ENCODE measurements at places on chromosomes 12 and 14. TPM values are rescaled to one million over a fixed set of nuclear protein-coding genes. Genes with fewer than 3 reads are reported as not detected.

DNA sequence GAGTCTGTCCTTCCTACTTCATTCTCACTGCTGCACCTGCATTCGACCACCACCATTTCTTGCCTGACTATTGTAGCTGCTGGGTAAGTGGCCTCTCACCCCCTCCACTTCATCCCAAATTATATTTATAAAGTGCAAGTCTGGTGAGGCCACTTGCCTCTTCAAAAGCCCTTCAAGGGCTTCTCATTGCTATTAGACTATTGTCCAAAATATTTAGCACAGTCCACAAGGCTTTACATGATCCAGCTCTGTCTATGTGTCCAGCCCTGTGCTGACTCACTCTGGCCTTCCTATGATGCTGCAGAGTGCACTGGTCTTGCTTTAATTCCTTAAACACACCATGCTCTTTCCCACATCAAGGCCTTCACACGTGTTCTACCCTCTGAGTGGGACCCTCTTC is 46.0 kb downstream of the PAH start:
- no peak for DNase-seq

DNA sequence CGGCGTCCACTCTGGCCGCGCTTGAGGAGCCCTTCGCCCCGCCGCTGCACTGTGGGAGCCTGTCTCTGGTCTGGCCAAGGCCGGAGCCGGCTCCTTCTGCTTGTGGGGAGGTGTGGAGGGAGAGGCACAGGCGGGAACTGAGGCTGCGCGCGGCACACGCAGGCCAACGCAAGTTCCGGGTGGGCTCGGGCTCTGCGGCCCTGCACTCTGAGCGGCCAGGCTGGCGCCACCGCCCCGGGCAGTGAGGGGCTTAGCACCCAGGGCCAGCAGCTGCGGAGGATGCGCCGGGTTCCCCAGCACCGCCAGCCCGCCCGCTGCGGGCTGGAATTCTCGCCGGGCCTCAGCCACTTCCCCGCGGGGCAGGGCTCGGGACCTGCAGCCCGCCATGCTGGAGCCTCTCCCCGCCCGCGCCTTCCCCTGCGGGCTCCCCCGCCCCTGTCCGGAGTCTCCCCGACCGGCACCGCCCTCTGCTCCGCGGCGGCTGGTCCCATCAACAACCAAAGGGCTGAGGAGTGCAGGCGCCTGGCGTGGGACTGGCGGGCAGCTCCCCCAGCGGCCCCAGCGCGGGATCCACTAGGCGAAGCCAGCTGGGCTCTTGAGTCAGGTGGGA is 921.2 kb upstream of the FOXG1 start:
- no peak for DNase-seq

DNA sequence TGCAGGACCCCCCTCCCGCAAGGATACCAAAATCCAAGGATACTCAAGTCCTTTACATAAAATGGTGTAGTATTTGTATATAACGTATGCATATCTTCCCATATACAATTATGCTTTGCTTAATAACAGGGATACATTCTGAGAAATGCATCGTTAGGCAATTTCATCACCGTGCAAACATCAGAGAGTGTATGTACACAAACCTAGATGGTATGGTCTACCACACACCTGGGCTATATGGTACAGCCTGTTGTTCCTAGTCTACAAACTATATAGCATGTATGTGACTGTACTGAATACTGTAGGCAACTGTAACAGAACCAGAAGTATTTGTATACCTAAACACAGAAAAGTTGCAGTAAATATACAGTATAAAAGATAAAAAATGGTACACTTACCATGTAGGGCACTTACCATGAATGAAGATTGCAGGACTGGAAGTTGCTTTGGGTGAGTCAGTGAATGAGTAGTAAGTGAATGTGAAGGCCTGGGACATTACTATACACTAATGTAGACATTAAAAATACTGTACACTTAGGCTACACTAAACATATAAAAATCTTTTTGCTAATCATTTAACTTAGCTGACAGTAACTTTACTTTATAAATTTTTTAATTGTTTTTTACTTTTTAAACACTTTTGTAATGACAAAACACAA is 141.1 kb downstream of the SLC41A2 start:
- DNase-seq, result no peak

DNA sequence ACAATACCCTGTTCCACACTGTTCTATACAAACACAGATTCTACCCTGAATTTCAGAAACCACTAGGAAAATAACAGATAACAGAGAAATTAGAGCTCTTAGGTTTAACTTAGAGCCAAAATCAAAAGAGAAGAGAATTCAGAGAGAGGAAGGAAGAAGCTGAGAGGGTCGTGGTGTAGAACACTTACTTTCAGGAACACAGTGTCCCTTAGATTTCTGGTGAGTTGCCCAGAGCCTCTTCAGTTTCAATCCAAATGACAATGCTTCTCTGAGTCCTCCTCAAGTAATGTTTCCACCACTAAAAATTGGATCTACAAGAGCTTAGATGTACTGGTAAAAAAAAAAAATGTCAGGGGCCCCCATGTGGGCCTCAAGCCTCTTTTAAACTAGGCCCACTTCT is 2.6 kb downstream of the YAF2 start:
- no peak for DNase-seq

- no peak for DNase-seq
Measured at GRCh38 chr14:96390965-96391292, 999 bp upstream of the AK7 start.

GRCh38 chr12:52846356-52846970 is 2.3 kb downstream of the KRT78 start:
- DNase-seq, result no peak

Gene BHLHE41
- not detected for total RNA-seq

Gene PRIMA1
- 2.1 TPM for total RNA-seq

Gene TAS2R30
- total RNA-seq, result 1.4 TPM

Gene RBP5
- 0.65 TPM for total RNA-seq
